ENCODE measurements at places on chromosomes 16 and 17. TPM values are rescaled to one million over a fixed set of nuclear protein-coding genes. Genes with fewer than 3 reads are reported as not detected.
A peak's percentile ranks its signal among the peaks of the same experiment; 100 is the strongest.

GRCh38 chr17:59190806-59191205 lies 19.0 kb upstream of the SMG8 start:
- DNase-seq, result no peak

- DNase-seq, result no peak
These were observed 231.6 kb upstream of the CPHXL start for GRCh38 chr16:75957870-75958269.

Gene CCL3
- not detected for total RNA-seq

DNA sequence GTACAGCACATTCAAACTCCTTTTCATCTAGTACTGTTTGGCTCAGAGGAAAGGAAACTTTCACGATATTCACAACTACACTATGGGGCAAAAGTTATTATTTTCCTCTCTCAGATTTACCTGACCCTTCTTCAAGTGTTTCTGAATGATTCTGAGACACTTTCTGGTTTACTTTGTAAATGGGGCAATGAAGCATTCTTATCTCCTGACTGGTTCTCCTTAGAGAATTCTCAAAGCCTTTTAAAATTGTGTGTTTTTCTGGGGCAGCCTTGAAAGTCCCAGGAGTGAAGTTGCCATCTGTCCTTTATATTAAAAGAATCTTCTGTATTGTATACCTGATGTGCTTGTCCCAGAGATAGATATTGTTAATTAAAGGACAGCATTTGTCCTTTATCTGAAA lies 264.9 kb downstream of the FTO start:
- DNase-seq, result no peak

Gene HCRT
- total RNA-seq, result not detected

DNA sequence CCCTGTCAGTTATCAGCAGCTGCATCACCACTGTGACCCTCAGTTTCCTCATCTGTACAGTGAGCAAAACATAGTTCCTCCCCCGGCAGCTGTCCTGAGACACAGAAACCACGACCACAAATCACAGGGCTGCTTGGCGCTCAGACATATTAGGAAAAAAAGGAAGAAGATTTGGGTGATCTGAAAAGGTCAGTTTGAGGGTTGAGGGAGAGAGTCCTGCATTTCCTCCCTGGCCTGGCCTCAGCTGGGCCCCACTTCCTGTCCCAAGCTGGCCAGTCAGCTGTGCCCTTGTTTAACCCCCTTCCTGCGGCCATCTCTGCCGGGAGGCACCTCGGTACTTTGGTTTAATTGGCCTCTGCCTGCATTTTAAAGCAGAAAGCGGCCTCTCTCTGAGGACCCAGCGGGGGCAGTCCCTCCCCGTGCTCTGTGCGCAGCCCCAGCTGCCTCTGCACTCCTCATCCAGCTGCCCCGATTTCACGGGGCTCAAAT lies 24.0 kb upstream of the CIBAR2 start:
- DNase-seq, result no peak

- no peak for DNase-seq
These were observed 271.1 kb upstream of the CDH11 start for GRCh38 chr16:65392806-65393565.

DNA sequence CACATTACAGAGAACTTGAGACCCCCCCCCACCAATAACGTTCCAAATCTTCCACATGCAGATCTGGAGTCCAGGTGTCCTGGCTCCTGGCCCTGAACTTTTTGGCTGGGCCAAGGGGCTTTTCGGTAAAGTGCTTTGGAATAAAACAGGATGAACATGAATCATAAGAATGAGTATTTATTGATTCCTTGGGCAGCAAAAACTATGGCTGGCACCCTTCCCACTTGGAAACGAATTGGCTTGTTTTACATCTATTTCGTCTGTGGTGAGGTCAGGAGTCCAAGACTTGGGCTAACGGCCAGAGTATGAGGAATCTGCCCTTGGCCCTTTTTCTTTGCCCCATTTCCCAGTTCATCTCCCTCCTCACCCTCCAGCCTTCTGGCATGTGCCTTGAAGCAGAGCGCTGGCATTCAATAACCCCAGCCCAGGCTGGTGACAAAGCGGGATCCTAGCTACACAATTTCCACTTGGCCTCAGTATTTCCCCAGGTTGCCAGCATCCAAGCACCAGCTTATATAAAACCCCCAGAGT lies 4.1 kb upstream of the UBTF start:
- DNase-seq, result peak; percentile 55
